ENCODE measurements at places on chromosomes 5 and 9. TPM values are rescaled to one million over a fixed set of nuclear protein-coding genes. Genes with fewer than 3 reads are reported as not detected.

Gene ADRA1B
- polyA plus RNA-seq, result 0.11 TPM

DNA sequence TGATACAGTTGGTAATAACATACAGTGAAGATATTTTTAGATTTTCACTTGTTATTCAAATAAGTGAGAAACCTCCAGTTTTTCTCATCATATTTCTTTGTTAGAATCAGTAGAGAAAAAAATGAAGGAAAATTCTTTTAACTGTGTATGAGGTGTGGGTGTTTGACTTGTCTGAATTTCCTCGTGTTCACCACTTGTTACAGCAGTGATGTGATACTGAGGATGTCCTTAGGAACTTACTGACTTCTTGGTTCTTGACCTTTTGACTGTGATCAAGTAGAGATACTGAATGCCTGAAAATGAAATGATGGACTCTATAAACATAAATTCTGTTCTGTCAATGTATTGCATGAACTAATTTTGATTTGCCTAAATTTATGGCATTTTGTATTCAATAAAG, 10.7 kb downstream of the PBX3 start:
- DNase-seq, result no peak

- no peak for DNase-seq
These were observed 28.8 kb upstream of the DMAC1 start for GRCh38 chr9:7828334-7828733.

GRCh38 chr9:28270156-28270555, 696.9 kb upstream of the C9orf72 start:
- no peak for DNase-seq

Gene MRPL36
- 21.9 TPM for polyA plus RNA-seq

DNA sequence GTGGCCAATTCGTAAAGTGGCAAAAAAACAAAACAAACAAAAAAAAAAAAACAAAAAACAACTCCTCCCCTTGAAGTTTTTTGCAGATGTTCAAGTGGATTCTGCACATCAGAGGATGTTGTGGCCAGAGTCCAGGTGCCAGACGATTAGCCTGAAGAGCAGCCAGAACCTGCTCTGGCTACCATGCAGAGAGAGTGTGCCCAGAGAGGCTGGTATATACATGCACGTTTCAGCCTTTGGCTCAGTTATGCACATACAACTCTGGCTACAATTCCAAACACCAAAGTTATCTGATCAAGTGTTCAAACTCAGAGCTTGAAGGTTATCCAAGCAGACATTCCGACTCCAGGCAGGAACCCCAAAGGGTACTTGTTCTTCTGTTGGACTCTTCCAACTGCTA, 34.7 kb downstream of the GGTA1 start:
- no peak for DNase-seq
